ENCODE measurements at places on chromosomes 1 and 21. TPM values are rescaled to one million over a fixed set of nuclear protein-coding genes. Genes with fewer than 3 reads are reported as not detected.

DNA sequence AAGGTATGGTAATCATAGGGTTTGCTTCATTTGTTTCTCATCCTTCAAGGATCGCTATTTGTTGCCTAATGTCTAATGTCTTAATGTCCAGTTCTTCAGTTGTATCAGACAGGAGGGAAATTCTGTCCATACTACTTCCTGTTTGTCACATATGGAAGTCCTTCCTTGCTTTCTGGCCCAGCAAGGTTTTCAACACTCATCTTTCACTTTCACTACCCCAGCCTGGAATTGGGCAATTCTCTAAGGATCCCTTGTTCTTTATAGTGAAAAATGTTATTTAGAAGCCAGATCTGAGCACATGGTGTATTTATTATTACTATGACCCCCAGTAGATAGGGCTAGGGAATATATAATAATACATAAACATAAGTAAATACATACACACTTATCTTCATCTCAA, 50.6 kb upstream of the SLC35A3 start:
- H3K36me3 ChIP-seq, result no peaks in the 10 kb centered on the region
- no peaks in the 10 kb centered on the region for H3K27me3 ChIP-seq
- H3K4me3 ChIP-seq, result no peak overlapping the region
- no peak for DNase-seq
- no peak overlapping the region for H3K27ac ChIP-seq

DNA sequence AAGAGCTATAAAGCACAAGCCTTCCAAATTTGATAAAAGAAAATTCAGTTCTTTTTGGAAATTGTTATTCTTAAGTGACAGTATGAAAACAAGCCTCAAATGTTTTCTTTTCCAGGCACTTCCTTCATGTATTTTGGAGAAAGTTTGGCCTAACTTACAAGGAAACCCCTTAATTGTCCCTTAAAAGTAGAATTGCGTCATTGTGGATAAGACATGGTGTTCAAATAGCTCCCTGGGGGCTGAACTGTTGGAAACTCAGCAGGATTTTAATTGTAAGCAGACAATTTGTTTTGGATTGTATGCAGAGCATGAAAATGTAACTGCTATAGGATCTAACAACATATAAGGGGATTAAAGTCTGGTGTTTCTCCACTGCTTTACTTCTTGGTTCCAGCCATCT, 35.4 kb upstream of the FGGY start:
- DNase-seq, result no peak
- H3K36me3 ChIP-seq, result no peaks in the 10 kb centered on the region
- H3K4me1 ChIP-seq, result no peaks in the 10 kb centered on the region
- no peaks in the 10 kb centered on the region for H3K27me3 ChIP-seq

Gene GJA4
- 3.3 TPM for total RNA-seq

GRCh38 chr1:41466146-41466545, 18.3 kb downstream of the EDN2 start:
- no peak for DNase-seq
- no peak overlapping the region for H3K4me3 ChIP-seq
- no peaks in the 10 kb centered on the region for H3K36me3 ChIP-seq
- H3K4me1 ChIP-seq, result peaks cover 4% of the 10 kb centered on the region
- no peak overlapping the region for H3K27ac ChIP-seq

GRCh38 chr1:209155546-209155945, 428.0 kb upstream of the CAMK1G start:
- no peaks in the 10 kb centered on the region for H3K36me3 ChIP-seq
- no peak overlapping the region for H3K4me3 ChIP-seq
- no peaks in the 10 kb centered on the region for H3K4me1 ChIP-seq
- no peak overlapping the region for H3K27ac ChIP-seq
- no peaks in the 10 kb centered on the region for H3K27me3 ChIP-seq
- no peak for DNase-seq

Data from sigmoid colon (tissue), 7 donors.